ENCODE measurements at places on chromosomes 11 and 22.
A peak's percentile ranks its signal among the peaks of the same experiment; 100 is the strongest.

- DNase-seq = no peak
These were observed 26.4 kb upstream of the ELFN2 start for GRCh38 chr22:37453696-37454095.

DNA sequence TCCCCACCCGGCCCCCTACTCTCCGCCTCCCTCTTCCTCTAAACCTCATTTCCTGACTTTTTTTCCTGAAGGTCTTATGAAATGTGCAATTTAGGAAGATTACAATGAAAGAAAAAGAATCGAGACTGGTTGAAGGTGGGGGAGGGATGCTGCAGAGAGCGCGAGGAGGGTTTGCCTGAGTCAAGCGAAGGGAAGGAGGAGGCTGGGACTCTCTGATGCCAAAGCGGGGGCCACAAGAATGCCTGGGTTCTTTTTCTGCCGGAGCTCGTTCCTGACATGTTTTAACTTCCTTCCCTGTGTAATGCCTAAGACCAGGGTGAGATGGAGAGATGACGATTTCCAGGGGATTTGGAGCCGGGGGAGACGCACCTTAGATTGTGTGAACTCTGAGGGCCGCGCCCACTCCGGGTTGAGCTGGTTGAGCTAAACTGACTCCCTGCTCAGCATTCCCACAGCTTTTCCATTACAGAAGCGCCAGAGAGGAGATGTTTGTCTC, 270.5 kb upstream of the SORL1-AS1 start:
- peak; percentile 63 for DNase-seq

DNA sequence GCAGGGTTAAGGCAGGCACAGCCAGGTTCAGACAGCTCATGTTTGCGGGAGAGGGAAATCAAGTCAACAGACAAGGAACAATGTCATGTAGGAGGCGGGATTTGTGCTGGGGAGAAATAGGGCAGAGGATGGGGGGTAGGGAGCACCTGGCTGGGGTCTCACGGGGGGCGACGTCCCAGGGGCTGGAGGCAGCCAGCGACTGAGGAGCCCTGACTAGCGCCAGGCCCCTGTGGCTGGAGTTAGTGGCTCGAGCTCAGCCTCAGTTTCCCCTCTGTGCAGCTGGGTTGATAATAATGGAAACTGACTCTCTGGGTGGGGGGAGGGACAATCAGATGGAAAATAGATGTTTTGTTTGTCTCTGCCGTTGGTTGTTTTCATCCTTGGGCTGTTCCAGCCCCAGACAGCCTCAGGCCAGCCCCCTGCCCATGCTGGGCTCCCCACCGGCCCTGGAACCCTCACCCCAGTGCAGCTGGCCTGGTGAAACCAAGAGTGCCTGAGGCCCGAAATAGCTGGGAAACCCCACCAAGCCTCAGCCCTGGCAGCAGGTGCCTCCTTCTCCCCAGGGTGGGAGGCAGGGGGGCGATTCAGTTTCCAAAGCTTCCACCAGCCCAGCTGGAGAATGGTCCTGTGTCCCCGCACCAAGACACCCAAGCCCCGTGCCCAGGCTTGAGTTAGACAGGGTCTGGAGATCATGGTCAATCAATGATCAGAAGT, 44.1 kb downstream of the IGLL5 start:
- no peak for DNase-seq

- peak; percentile 76 for DNase-seq
These were observed 56.6 kb downstream of the LMO2 start for GRCh38 chr11:33835143-33835878.

- no peak for DNase-seq
These were observed 12.3 kb downstream of the TBX1 start for GRCh38 chr22:19772673-19773469.

DNA sequence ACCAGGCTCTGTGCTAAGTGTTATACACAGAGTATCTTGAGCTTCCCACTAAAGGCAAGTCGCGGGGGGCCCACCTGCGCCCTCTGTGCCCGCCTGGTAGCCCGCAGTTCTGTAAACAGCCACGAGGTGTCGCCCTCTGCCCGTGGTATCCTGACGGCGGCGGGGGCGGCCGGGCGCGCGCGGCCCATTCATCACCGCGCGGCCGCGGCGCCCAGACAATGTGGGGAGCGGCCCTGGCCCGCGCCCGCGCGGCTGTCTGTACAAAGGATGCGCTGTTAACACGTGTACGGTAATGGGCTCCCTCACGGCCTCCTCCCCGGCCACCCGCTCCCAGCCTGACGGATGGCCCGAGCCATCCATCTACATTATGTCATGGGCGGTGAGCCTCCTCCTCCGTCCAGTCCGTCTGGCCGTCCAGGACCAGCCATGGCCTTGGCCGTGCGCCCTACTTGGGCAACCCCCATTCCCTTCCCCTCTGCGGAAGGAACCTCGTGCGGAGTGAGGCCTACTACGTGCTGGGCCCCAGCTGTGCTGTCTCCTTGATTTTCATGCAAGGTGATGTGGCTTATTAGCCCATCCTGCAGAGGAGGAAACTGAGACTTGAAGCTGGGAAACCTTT, 99.4 kb downstream of the MIAT start:
- DNase-seq = peak; percentile 47

DNA sequence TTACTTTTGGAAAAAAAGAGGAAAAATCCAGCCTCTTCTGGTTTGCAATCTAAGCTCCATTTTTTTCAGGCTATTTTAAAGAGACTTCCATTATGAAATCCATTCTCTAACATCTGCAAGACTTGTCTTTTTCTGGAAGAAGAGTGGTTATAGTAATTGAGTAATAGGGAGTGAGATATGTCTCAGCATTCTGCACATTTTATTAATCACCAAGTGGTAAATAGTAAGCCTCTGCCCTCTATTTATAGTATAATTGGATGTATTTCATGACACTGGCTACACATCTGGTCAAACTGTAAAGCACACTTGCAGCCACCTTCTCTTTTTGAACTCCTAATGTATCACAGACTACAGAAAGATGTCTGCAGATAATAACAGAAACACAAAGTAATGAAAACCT, 391.1 kb downstream of the ETS1 start:
- DNase-seq = no peak

- no peak for DNase-seq
These were observed 3.4 kb upstream of the NHERF4 start for GRCh38 chr11:119181677-119182412.

- no peak for DNase-seq
These were observed 80.1 kb downstream of the EFCAB6 start for GRCh38 chr22:43731988-43732387.

- no peak for DNase-seq
These were observed 747.3 kb upstream of the TENM4 start for GRCh38 chr11:80188076-80188627.

- no peak for DNase-seq
These were observed 187.8 kb downstream of the CHST1 start for GRCh38 chr11:45477588-45477987.

DNA sequence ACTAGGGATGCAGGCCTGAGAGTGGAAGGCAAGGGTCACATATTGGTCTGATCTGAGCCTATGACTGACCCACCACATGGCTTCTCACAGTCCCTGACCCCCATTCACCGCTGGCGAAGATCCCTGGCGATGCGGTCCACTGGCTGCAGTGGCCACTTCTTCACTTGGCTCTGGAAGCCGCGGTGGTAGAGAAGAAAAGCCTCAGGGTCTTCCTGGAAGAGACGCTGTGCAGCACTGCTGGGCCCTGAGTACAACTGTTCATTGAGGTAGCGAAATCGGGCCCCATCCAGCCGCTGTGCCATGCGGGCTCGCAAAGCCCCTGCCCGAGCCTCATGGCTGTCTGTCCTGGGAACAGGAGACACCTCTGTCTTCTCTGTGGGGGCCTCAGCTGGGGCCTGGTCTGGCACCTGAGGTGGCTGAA, 2.4 kb downstream of the RRP8 start:
- no peak for DNase-seq

- DNase-seq = peak; percentile 69
These were observed 68.0 kb upstream of the YWHAH start for GRCh38 chr22:31876156-31876920.

GRCh38 chr22:24482575-24482974, 12.6 kb upstream of the UPB1 start:
- DNase-seq = peak; percentile 91

DNA sequence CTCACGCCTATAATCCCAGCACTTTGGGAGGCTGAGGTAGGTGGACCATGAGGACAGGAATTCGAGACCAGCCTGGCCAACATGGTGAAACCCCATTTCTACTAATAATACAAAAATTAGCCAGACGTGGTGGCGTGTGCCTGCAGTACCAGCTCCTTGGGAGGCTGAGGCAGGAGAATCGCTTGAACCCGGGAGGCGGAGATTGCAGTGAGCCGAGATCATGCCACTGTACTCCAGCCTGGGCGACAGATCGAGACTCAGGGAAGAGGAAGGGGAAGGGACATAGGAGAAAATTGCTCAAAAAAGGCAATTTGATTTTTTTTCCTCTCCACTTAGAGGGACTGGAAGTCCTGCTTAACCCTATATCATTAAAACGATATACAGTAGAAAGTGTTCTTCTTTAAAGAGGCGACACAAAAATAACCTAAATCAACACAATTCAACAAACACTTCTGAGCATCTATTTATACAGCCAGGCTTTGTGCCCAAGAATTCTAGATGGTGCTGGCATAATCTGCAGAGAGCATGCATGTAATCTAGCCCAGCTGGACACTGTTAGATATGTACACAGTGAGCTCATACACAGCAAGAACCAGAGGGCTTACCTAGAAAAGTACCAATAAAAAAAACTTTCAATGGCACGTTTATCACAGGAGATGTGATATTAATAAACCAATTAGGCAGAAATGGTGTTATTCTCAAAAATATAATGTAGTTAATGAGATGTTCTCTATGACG, 20.9 kb upstream of the DENND5A start:
- DNase-seq = no peak

All from fibroblast of the aortic adventitia (primary cell).